ENCODE measurements at places on chromosomes 11 and 22.
A peak's percentile ranks its signal among the peaks of the same experiment; 100 is the strongest.

DNA sequence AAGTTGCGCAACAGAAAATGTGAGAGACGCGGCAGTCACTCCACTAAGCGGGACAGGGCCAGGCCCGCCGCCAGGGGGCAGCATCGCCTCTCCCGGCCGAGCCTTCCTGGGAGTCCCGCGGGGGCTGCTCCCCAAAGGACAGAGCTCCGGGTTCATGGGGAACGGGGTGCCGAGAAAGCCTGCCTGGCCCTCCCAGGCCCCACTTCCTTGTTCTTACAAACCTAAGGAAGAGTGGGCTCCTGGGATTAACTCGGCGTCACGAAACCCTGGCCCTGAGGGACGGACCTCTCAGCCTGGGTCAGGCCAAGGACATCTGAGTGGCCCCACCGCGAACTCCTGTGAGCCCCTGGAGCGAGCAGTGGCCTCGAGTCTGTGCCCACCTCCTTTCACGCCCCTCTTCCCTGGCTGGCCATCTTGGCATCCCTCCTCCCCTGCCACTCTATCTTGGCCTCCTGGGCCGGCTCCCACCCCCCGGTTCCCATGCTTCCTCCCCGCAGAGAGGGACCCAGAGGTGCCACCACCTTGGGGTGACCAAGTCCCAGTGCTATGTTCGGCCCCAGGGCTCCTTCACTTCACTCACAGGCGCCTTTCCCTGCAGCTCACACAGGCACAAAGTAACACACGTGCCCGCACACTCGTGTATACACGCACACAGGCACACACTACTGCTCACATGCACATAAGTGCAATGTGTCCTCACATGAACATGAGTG, 99.9 kb upstream of the FGF3 start:
- DNase-seq = no peak

DNA sequence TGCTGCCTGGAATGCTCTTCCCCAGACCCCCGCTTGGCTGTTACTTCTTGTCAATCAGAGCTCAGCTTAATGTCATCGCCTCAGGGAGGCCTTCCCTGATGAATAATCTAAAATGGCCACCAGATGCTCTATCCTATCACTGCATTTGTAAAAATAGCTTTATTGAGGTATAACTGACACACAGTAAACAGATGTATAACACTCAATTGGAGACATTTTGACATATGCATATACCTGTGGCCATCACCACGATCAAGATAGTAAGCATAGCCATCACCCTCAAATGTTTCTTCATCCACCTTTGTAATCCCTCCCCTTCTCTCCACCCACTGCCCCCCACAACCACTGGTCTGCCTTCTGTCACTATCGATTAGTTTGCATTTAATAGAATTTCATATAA, 36.6 kb upstream of the NECTIN1 start:
- no peak for DNase-seq

- no peak for DNase-seq
Observed at GRCh38 chr11:117117681-117118080, 19.5 kb upstream of the SIK3 start.

DNA sequence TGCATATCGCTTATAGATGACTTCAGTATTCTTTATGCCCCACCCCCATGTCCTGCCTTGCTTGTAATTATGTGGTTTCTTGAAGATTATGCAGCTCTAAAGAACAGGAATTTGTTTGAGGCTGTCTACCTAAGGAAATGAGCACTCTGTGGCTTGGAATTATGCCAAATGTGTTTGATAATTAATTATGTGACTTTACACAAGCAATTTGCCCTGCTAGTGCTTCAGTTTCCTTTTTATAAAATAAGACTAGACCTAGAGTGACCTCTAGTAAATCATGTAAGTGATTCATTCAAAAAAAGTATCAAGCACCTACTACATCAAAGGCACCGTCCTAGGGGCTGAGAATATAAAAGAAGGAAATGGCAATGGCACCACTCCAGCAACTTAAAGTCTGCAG, 491.5 kb upstream of the KIRREL3 start:
- DNase-seq = no peak

- no peak for DNase-seq
Observed at GRCh38 chr11:83116015-83116641, 40.8 kb upstream of the PCF11 start.

GRCh38 chr11:63020671-63021291, 5.1 kb upstream of the SLC22A8 start:
- no peak for DNase-seq

DNA sequence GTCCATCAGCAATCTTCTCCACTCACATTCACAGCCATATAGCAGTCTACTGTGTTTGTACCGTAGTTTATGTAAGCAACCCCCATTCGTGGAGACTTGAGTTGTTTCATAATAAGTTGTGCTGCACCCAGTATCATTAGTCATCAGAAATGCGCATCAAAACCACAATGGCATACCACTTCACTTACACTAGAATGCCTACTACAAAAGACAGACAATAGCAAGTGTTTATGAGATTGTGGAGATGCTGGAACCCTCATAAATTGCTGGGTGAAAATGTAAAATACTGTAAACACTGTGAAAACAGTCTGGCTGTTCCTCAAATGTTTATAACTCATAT, 133.3 kb downstream of the ATXN10 start:
- peak; percentile 94 for DNase-seq

DNA sequence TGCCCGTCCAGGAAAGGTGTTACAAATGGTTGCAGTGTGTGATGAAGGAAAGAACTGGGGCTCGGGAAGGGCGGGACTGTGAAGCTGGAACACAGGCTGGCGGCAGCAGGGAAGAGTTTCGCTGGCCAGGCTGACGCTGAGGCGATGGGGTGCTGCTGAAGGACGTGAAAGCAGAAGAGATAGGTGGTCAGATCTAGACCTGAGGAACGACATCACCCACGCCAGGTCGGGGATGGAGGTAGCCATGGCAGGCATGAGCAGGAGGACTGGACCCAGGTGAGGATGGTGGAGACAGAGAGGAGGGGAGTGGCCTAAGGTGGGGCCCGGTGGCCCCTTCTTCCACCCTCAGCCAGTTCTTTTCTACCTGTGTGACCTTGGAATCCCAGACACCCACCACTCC, 9.1 kb downstream of the CDC42EP2 start:
- DNase-seq = no peak

DNA sequence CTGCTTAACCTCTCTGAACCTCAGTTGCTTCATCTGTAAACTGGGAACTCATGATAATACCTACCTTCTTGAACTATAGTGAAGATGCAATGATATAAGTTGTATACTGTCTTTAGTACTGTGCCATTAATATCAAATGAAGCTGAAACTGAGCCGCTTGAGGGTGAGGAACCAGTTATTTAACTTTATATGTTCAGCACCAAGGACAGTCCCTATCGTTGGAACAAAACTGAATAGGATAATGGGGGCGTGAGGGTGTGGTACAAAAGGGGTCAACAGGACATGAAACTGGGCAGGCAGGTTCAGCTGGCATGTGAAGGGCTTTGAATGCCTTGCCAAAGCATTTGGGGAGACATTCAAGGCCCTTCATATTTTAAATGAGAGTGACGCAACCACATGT, 112.6 kb downstream of the C11orf91 start:
- DNase-seq = no peak

DNA sequence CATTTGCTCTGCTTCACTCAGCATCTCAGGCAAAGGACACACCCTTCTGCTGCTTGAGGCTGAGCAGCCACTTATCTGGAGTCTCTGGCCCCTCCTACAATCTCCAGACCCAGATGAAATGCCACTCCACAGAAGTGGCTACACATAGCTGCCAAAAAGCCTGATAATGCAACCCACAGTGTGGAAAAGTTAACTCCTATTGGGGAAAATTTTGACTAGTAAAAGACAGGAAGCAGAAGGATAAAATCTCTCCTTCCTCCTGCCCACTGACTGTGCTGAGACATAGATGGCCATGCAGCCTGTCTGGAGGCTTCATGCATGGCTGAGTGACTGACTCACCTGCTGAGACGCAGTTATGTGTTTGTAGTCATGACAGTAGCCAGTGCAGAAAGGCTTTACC, 92.3 kb upstream of the TEAD1 start:
- no peak for DNase-seq

DNA sequence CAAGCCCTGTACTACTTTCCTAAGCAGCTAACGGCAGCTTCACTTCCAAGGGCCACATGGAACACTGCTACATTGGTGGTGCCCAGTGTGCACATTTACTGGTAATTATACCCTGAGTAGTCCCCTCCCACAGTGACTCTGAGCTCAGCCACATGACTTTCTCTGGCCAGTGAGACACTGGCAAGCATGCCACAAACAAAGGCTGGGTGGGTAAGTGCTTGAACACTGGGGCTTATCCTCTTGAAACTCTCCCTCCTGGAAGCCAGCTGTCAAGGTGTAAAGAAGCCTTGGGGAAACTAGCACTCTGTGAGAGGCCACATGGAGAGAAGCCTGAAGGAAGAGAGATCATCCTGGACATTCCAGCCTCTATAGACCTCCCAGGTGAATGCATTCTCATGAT, 54.4 kb upstream of the DRD2 start:
- DNase-seq = no peak

DNA sequence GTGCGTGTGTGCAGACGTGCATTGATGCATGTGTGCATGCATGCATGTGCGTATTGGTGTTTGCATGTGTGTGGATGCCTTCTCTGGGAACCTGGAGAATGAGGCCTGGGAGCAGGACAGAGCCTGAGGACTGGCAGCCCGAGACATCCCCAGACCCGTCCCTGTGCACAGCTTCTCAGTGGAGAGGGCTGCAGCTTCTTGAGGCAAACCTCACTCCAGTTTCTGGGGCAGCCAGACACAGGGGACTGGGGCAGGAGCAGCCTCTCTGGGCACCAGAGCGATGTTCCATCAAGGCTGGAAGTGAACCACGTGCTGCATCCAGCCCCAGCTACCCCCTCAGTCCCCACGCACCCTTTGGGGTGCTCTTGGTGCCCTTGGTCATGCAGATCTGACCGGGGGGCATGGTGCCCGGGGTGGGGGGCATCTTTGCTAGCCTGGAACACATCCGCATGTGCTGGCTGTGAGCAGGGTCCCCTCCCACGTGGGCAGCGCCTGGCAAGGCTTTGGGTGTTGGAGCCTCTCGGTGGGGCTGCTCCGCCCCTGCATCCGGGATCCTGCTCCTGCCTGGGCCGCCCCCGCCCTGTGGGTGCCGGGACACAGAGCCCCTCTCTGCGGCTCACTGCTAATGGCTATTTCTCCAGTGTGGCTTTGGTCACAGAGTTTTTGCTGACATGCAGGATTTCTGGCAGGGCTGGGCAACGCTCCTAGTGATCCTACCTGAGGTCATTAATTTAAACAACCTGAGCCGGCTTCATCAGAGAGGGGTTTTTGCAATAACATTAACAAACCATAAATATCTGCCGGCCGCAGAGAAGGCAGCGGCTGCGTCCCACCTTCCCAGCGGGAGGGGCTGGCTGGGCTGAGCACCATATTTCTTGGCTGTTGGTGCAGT, 434.7 kb downstream of the TBC1D22A start:
- DNase-seq = no peak

GRCh38 chr22:30609260-30610185, 2.5 kb downstream of the TCN2 start:
- peak; percentile 28 for DNase-seq

DNA sequence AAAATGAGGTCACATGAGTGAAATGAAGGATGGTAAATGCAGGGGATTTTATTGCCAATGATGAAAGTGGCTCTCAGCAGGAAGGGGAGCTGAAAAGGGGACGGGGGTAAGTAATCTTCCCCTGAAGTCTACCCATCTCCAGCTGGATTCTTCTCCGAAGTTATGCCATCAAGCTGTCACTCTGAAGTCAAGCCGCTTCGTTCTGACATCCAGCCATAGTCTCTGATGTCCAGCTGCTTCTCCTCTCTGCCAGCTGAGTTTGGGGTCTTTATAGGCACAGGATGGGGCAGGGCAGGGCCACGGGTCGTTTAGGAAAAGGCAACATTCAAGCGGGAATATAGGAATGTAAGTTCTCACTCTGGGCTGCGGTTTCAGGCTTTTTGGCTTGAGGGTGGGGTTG, 181.9 kb upstream of the ANO3 start:
- DNase-seq = no peak

DNA sequence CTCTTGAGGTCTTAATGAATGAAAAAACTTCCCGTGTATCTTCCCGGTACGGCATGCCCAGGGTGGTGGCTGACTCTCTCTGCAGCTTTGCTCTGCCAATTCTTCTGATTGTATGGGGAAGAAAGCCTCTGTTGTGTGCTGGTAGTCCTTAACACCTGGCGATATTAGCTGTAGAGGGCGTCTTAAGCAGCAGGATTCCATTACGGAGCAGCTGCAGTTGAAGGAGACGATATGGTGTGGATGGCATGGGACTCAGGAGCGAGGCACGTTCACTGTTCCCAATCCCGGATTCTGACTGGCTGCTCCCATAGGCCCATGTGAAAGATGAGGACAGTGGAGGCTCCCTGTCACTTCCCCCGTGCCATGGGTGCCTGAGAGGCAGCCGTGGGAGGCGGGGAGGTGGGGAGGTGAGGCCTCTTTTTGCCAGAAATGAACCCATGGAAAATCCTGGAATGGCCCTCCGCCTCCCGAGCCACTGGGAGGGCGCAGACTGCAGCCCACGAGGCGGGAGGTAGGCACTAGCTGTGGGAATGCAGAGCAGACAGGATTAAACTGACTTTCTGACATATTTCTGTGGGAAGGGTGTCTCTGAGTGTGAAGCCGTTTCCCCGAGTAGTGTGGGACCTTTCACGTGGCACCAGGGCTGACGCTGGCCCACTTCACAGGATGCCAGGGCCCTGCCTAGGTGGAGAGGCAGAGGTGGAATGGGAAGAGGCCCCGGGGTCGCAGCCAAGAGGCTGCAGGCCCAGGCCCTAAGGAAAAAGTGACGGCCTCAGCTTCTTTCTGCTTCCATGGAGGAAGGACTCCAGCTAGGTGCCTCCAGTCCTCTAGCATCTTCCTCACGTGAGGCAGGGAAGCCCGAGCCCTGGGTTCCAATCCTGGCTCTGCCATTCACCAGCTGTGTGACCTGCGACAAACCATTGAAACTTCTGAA, 121.4 kb upstream of the CD82 start:
- DNase-seq = no peak

DNA sequence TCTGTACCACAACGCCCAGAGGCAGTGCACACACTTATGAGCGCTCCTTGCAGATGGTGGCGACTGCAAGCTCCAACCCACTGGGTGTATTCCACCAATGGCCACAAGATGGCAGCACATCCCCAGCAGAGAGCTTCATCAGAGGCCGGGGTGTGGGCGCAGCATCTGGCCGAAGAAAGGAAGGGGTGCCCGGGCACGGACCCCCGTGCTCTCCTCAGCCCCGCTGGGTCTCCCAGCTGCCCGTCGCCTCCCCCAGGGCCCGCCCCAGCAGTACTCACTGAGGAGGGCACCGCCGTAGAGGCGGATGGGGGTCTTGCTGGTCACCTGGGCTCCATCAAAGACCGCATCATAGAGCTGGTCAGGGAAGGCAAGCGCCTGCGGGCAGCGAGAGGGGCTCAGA, 14.2 kb downstream of the TP53I11 start:
- peak; percentile 12 for DNase-seq
